Activated CD4-positive, alpha-beta memory T cell treated with anti-CD3 and anti-CD28 coated beads for 36 hours (primary cell): ENCODE measurements at places on chromosomes 2 and 18. TPM values are rescaled to one million over a fixed set of nuclear protein-coding genes. Genes with fewer than 3 reads are reported as not detected.

TRABD2A gene
- 29.6 TPM for total RNA-seq

EML4 gene
- 67.4 TPM for total RNA-seq

TMEM17 gene
- total RNA-seq = 0.24 TPM

IL37 gene
- not detected for total RNA-seq

- DNase-seq = no peak
- no peak overlapping the region for H3K4me3 ChIP-seq
- no peak overlapping the region for H3K27ac ChIP-seq
Measured at GRCh38 chr2:142200062-142200461, 69.2 kb upstream of the LRP1B start.

- no peaks in the 10 kb centered on the region for H3K4me1 ChIP-seq
- H3K27me3 ChIP-seq = no peaks in the 10 kb centered on the region
- no peak overlapping the region for H3K27ac ChIP-seq
- no peak for DNase-seq
- no peak overlapping the region for H3K4me3 ChIP-seq
- peaks cover 13% of the 10 kb centered on the region for H3K36me3 ChIP-seq
Measured at GRCh38 chr18:79897940-79898625, 53.4 kb downstream of the SLC66A2 start.

- no peaks in the 10 kb centered on the region for H3K36me3 ChIP-seq
- DNase-seq = no peak
- peaks cover 3% of the 10 kb centered on the region for H3K27me3 ChIP-seq
- no peak overlapping the region for H3K4me3 ChIP-seq
Measured at GRCh38 chr2:235418918-235419317, 74.9 kb upstream of the AGAP1 start.

DNA sequence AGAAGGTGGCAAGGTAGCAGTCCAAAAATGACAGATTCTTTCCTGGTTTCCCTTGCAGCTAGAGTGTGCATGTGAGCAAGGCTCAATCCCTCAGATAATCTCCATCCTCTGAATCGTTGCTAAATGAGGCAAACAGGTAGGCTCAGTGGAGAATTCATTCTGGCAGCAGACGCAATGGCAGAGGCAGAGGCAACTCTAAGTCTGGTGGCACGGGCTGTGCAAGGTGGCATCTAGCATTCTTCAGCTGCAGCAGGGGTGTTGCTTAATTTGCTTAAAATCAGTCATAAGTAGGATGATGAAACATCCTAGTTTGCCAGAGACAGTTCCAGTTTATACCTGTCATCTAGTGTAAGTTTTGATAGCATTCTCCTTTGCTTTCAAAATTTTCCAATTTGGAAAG is 391.1 kb upstream of the MEX3C start:
- no peaks in the 10 kb centered on the region for H3K36me3 ChIP-seq
- H3K27me3 ChIP-seq = peaks cover 1% of the 10 kb centered on the region
- DNase-seq = no peak
- no peak overlapping the region for H3K27ac ChIP-seq
- no peaks in the 10 kb centered on the region for H3K4me1 ChIP-seq

DNA sequence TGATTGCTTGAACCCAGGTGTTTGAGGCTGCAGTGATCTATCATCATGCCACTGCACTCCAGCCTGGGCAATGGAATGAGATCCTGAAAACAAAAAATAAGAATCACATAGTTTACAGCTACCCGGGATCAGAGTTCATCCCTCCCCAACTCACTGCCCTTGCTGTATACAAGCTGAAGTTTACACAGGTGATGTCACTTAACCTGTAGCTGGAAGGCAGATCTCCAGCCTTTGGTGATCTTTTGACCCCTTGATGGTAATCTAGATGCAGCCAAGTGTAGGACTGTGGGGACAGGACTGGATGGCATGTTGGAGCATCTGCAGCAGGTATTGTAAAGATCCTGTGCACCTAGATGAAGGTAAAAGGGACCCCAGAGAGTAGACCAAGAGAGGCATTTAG is 66.7 kb upstream of the SLC14A2 start:
- H3K36me3 ChIP-seq = no peaks in the 10 kb centered on the region
- no peak overlapping the region for H3K27ac ChIP-seq
- H3K4me1 ChIP-seq = no peaks in the 10 kb centered on the region

- H3K27me3 ChIP-seq = peaks cover 10% of the 10 kb centered on the region
- no peaks in the 10 kb centered on the region for H3K36me3 ChIP-seq
- H3K4me1 ChIP-seq = no peaks in the 10 kb centered on the region
- no peak for DNase-seq
- no peak overlapping the region for H3K4me3 ChIP-seq
Measured at GRCh38 chr2:214560618-214561190, 149.8 kb downstream of the VWC2L start.

DNA sequence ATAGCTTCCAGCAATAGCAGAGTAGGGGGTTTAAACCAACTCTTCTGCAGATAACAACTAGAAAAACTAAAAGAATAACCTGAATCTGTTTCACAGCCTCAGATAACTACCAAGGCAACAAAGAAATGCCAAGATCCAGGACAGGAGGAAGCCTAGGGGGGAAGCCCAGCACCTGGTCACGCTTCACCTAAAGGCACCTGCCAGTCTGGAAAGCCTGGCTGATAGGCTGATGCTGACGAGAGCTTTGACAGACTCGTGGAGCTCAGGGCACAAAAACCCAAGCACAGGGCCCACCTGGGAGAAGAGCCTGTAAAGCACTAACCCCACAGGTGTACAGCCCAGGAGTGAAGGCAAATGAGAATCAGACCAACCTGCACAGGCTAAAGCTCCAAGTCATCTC is 22.6 kb downstream of the EIPR1 start:
- H3K27me3 ChIP-seq = no peaks in the 10 kb centered on the region
- peaks cover 7% of the 10 kb centered on the region for H3K4me1 ChIP-seq

DNA sequence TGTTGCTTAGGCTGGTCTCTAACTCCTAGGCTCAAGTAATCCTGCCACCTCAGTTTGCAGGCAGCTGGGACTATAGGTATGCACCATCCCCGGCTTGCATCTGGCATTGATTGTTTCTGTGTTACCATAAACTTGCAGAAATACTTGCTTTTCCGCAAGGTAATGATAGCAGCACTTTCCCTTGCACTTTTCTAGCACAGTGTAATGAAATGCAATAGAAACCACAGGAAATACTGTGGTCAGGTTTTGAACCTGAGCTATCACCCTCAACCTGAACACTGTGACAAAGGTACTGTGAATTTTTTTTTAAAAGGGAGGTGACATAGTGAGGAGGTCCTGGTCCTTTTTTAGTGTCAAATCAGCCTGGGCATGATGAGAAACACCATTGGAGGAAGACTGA is 38.3 kb downstream of the DHRS9 start:
- H3K27me3 ChIP-seq = no peaks in the 10 kb centered on the region
- no peaks in the 10 kb centered on the region for H3K36me3 ChIP-seq
- H3K4me3 ChIP-seq = no peak overlapping the region
- peak; percentile 32 for DNase-seq

DNA sequence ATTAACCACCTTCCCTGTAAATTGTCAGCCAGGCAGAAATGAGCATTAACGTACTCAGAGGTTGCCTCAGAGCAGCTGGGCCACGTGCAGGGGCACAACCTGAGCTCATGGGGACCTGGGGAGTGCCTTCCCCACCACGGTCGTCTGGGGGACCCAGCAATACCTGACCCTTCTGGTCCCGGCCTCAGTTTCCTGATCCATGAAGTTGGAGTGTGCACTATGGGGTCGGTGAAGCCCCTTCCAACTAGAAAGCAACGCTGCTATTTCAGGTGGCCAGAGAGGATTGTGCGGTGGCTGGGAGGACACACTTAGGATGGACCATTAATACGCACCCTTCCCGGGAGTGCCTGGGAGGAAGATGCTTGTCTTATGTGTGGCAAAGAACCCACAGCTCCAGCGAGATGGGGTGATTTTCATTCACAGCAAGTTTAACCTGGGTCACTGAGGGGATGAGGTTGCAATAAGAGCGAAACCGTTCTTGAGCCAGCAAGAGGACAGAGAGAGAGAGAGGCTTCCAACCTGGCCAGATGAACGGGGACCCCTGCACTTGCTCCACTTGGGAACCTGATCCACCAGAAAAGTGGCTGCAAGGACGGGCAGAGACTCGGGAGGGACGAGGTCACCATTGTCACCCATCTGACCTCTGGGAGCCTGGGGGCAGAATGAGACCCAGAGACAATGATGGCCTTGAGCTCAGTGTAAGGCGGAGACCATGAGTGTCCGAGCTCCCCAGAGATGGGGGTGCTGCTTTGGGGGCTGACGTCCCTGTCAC is 36.2 kb downstream of the NGEF start:
- no peaks in the 10 kb centered on the region for H3K36me3 ChIP-seq
- peaks cover 4% of the 10 kb centered on the region for H3K27me3 ChIP-seq

DNA sequence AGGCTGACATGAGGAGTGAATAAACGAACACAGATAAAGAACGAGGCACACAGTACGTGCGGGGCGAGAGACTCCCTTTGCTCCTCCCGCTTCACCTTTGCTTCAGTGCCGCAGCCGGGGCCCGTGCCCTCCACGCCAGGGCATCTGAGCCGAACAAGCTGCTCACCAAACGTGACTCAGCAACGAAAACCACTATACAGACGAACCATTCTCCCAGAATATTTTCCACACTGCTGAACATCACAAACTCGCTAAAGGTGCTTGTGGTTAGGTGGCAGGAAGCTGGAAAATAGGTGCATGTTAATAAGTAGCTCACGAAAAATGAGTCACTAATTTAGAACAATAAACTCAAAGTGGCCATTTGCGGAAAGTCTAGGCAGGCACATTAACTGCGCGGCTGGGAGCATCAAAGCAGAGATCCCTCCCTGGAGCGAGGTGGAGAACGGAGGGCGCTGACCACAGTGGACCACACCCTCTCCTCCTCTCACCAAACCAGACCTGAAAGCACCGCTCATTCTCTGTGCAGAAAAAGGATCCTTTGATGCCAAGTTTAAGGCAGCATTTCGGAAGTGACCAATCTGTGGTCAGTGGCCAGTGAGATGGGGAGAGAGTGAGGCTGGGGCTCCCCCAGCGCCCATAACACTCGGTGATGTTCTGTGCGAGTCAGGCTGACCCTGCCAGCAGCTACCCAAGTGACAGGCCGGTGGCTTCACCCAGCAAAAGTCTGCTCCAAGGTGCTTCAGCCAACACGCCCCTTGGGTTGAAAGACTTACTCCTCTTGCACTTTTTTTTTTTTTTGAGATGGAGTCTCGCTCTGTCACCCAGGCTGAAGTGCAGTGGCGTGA is 153.2 kb downstream of the HDAC4 start:
- H3K27ac ChIP-seq = no peak overlapping the region
- peak; percentile 61 for DNase-seq
- no peak overlapping the region for H3K4me3 ChIP-seq
- peaks cover 2% of the 10 kb centered on the region for H3K36me3 ChIP-seq
- no peaks in the 10 kb centered on the region for H3K27me3 ChIP-seq

DNA sequence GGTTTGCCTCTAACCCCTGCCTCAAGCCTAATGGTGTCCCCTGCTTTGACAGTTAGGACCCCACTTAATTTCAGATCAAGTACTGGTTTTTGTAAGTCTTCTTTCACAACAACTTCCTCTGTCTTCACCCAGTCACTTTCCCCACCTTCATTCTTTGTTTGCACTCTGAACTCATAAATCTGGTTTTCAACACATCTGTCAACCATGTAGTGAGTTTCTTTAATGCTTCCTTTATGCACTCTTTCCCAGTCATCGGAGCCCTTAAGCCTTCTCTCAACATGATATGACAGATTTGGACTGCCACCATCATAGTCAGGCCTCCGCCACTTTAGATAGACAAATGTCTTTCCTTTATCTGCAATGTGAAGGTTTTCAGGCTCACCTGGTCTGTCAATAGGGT is 109.1 kb downstream of the PLEKHA3 start:
- no peak for DNase-seq
- no peaks in the 10 kb centered on the region for H3K27me3 ChIP-seq
- no peak overlapping the region for H3K27ac ChIP-seq
- H3K4me3 ChIP-seq = no peak overlapping the region

DNA sequence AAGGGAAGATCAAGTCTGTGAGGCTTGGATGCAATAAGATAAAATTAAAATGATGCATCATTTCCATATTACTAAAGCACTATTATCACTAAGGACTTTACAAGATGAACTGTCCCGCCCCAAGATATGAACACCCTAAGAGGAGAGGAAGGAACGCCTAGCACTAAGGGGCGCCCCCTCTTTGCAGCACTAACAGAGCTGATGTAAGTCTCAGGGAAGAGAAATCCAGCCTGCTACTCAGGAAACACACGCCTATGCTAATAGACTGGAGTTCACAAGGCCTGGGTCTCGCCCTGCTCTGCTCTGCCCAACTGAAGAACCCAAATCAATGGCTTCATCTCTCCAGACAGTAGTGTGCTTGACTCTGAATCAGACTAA is 6.1 kb downstream of the INO80C start:
- H3K27ac ChIP-seq = no peak overlapping the region
- no peaks in the 10 kb centered on the region for H3K27me3 ChIP-seq
- peaks cover 26% of the 10 kb centered on the region for H3K4me1 ChIP-seq
- H3K36me3 ChIP-seq = peaks cover 21% of the 10 kb centered on the region

DNA sequence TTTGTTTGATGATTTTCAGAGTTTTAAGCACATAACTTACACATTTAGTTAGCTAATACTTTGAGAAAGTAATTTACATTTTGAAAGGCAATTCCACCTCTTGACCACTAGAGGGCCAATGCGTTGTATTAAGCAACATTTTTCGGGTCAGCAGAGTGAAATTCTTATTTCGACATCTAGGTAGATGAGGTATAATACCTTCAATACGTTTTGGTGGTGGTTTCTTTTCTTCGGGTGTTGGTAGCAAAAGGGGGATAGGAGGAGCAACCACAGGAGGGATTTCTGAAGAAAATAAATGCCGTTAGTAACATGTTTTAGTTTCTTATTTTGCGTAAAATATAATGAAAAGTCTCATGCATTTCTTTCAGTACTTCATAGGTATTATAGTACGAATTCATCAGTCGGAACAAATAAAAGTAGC is 106.3 kb downstream of the TTN start:
- H3K27ac ChIP-seq = no peak overlapping the region
- H3K4me1 ChIP-seq = no peaks in the 10 kb centered on the region
- no peak overlapping the region for H3K4me3 ChIP-seq
- H3K36me3 ChIP-seq = no peaks in the 10 kb centered on the region
- peaks cover 3% of the 10 kb centered on the region for H3K27me3 ChIP-seq
